ENCODE measurements at places on chromosomes 13 and 19. TPM values are rescaled to one million over a fixed set of nuclear protein-coding genes. Genes with fewer than 3 reads are reported as not detected.

GRCh38 chr19:39303373-39304184, 7.4 kb downstream of the IFNL1 start:
- H3K36me3 ChIP-seq: no peaks in the 10 kb centered on the region
- no peaks in the 10 kb centered on the region for H3K27me3 ChIP-seq
- peak; percentile 97 for DNase-seq
- H3K4me1 ChIP-seq: peaks cover 52% of the 10 kb centered on the region

GRCh38 chr19:16660763-16661479, at the start of gene TMEM38A:
Gene TMEM38A, plus strand, starts transcription at chr19:16661139. Its CDS starts 79 bp downstream, at chr19:16661218.
- H3K27me3 ChIP-seq: no peaks in the 10 kb centered on the region
- DNase-seq: peak; percentile 53
- H3K4me1 ChIP-seq: peaks cover 5% of the 10 kb centered on the region
- H3K36me3 ChIP-seq: peaks cover 4% of the 10 kb centered on the region

- H3K4me3 ChIP-seq: no peak overlapping the region
- H3K36me3 ChIP-seq: no peaks in the 10 kb centered on the region
- H3K27ac ChIP-seq: no peak overlapping the region
- no peaks in the 10 kb centered on the region for H3K27me3 ChIP-seq
- H3K4me1 ChIP-seq: 0 out of 2 replicates have a peak, but pooled peaks cover 7% of the 10 kb centered on the region
Measured at GRCh38 chr13:28322256-28322905, 172.5 kb downstream of the FLT1 start.

DNA sequence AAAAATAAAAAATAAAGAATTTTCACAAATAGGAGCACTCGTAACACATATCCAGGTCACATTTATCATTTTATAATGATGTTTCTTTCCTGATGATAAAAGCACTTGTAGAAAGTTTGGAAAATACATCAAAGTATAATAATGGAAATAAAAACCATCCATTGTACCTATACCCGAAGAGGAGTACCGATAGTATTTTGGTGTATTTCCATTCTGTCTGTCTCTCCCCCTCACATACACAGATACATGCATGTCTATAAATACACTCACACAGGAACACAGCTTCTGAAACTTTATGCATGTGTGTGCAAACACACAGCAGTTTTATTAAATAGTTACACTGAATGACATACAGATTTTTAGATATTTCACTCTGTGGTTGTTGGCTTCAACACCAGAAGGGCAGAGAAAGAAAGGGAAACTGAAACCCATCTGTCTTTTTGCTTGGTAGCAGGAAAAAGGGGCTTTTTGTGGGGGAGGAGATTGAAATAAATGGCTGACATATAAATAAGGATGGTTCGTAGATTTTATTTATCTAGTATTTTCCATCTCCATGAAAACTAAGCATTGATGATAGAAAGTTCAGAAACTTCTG, 114.8 kb downstream of the LRCH1 start:
- H3K4me1 ChIP-seq: peaks cover 46% of the 10 kb centered on the region
- no peaks in the 10 kb centered on the region for H3K27me3 ChIP-seq
- H3K27ac ChIP-seq: no peak overlapping the region
- H3K36me3 ChIP-seq: no peaks in the 10 kb centered on the region
- no peak overlapping the region for H3K4me3 ChIP-seq

GRCh38 chr19:54674021-54674617, 11.3 kb downstream of the LILRB4 start:
- no peak overlapping the region for H3K4me3 ChIP-seq
- H3K36me3 ChIP-seq: no peaks in the 10 kb centered on the region
- no peaks in the 10 kb centered on the region for H3K4me1 ChIP-seq
- no peaks in the 10 kb centered on the region for H3K27me3 ChIP-seq
- peak; percentile 23 for DNase-seq
- H3K27ac ChIP-seq: no peak overlapping the region

GRCh38 chr13:86830046-86830445, 841.1 kb upstream of the SLITRK5 start:
- DNase-seq: no peak
- no peak overlapping the region for H3K27ac ChIP-seq
- no peaks in the 10 kb centered on the region for H3K4me1 ChIP-seq
- H3K4me3 ChIP-seq: no peak overlapping the region
- no peaks in the 10 kb centered on the region for H3K36me3 ChIP-seq
- no peaks in the 10 kb centered on the region for H3K27me3 ChIP-seq

OR7A5 gene
- not detected for total RNA-seq
